H1 (cell line): ENCODE measurements at places on chromosomes 7 and 10.

GRCh38 chr7:116560021-116560970 is 35.5 kb downstream of the CAV1 start:
- H3K27me3 ChIP-seq = no peaks in the 10 kb centered on the region
- H3K36me3 ChIP-seq = no peaks in the 10 kb centered on the region
- H3K4me3 ChIP-seq = no peak overlapping the region
- DNase-seq = no peak

- DNase-seq = no peak
- H3K4me3 ChIP-seq = no peak overlapping the region
- H3K27me3 ChIP-seq = no peaks in the 10 kb centered on the region
- H3K4me1 ChIP-seq = no peaks in the 10 kb centered on the region
- no peak overlapping the region for H3K27ac ChIP-seq
- no peaks in the 10 kb centered on the region for H3K36me3 ChIP-seq
Measured at GRCh38 chr10:29011516-29011915, 277.4 kb upstream of the LYZL1 start.

GRCh38 chr10:4851176-4851575 is 25.2 kb downstream of the AKR1E2 start:
- H3K27ac ChIP-seq = no peak overlapping the region
- no peaks in the 10 kb centered on the region for H3K36me3 ChIP-seq
- H3K4me3 ChIP-seq = no peak overlapping the region
- no peak for DNase-seq
- H3K4me1 ChIP-seq = peaks cover 2% of the 10 kb centered on the region; the same call in 1 of the 2 replicates
- H3K27me3 ChIP-seq = no peaks in the 10 kb centered on the region

DNA sequence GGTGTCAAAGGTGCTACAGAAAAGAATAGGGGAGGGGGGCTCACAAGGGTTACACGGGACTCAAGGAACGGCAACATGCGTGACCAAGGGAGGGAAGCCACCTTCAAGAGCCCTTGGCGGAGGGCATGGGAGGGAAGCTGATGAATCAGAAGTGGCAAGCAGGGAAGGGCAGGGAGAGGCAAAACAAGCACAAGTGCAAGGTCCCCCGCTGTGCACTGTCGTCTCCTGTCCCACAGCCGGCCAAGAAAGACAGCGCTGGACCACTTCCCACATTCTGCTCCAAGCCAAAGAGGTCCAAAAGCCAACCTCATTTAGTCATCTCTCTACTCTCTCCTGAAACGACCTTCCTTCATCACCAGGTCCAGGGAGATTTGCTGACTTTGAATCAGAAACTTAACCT is 102.7 kb downstream of the CALN1 start:
- H3K4me1 ChIP-seq = peaks cover 2% of the 10 kb centered on the region; the same call in 1 of the 2 replicates
- no peaks in the 10 kb centered on the region for H3K36me3 ChIP-seq

GRCh38 chr7:81330108-81330507 is 411.3 kb upstream of the SEMA3C start:
- H3K27me3 ChIP-seq = no peaks in the 10 kb centered on the region
- no peak for DNase-seq
- H3K36me3 ChIP-seq = no peaks in the 10 kb centered on the region
- H3K4me3 ChIP-seq = no peak overlapping the region
- no peaks in the 10 kb centered on the region for H3K4me1 ChIP-seq

DNA sequence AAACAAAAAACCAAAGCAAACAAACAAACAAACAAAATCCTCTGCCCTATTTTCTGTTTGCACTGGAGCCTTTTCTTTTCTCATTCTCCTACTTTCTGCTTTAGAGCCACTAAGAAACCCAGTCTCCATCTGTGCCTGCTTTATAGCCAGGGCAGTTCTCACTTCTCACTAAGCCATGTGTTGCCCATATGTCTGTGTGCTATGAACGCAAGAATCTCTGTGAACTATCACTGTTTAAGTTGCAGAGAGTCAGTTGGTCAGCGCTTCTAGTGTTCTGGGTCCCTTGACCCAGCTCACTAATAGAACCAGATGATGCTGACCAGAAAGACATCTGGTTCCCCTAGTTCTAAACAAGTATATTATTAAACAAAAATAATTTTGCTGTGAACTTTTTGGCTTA is 81.4 kb downstream of the FAM185A start:
- no peak for DNase-seq
- H3K4me3 ChIP-seq = no peak overlapping the region
- no peaks in the 10 kb centered on the region for H3K4me1 ChIP-seq
- H3K27me3 ChIP-seq = no peaks in the 10 kb centered on the region
- no peak overlapping the region for H3K27ac ChIP-seq

DNA sequence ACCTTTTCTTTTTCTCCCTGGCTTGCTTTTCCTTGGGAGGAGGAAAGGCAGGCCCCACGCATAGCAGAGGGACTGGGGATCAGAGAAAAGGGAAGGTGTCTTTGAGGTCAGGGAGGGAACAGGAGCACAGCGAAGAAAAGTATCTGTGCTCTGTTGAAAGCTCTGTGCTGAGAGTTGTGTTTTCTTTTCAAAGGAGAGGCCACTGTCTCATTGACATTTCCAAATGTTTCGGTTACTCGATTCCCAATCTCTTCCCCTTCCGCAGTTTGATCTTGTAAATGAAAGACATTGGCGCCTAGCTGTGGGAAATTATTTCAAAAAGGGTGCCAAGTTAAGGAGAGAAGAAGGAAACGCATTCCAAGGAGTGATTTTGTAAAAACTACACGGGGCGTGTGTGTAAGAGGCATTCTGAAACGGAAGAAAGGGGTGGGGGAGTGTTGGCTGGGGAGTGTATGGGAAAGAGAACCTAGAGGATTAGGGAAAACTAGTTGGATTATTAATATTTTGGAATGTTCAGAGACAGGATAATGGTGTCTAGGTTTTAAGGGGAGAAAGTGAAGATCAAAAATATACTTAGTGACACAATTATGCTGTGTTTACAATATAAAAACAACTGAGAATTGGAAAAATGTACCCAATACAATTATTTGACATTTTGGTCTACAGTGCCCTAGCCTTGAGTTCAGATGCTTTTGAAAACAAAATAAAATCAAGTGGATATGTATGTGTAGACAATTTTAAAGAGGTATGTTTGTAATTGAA is 708 bp downstream of the KLHDC10 start:
- H3K4me3 ChIP-seq = peak overlapping the region; percentile 84
- H3K36me3 ChIP-seq = no peaks in the 10 kb centered on the region
- H3K27ac ChIP-seq = no peak overlapping the region
- no peak for DNase-seq
- H3K4me1 ChIP-seq = no peaks in the 10 kb centered on the region

DNA sequence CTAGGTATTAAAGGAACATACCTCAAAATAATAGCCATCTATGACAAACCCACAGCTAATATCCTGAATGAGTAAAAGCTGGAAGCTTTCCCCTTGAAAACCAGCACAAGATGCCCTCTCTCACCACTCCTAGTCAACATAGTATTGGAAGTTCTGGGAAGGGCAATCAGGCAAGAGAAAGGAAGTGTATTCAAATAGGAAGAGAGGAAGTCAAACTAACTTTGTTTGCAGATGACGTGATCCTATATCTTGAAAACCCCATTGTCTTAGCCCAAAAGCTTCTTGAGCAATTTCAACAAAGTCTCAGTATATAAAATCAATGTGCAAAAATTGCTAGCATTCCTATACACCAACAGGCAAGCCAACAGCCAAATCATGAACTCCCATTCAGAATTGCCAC is 131.3 kb downstream of the FANK1 start:
- no peak for DNase-seq
- no peaks in the 10 kb centered on the region for H3K27me3 ChIP-seq

DNA sequence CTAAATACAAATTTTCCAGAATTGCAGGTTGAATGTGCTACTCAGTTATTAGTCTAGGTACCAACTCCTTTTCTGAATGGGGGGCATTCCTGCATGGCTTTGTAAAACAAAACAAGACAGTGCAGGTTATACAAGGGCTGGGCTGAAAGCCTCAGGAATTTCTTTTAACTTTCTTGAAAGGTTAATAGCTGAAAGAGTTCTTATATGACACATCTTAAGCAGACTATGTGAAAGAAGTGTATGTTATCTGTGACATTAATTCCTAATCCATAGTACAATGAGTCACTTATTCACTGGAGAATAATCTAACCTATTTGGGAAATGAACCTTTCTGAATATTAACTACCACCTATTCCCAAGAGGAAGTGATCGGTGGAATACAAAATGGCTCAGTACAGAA is 115.6 kb upstream of the FAM133B start:
- no peak overlapping the region for H3K4me3 ChIP-seq
- no peaks in the 10 kb centered on the region for H3K4me1 ChIP-seq
- no peak for DNase-seq
- H3K27ac ChIP-seq = no peak overlapping the region
- H3K36me3 ChIP-seq = no peaks in the 10 kb centered on the region
- no peaks in the 10 kb centered on the region for H3K27me3 ChIP-seq

DNA sequence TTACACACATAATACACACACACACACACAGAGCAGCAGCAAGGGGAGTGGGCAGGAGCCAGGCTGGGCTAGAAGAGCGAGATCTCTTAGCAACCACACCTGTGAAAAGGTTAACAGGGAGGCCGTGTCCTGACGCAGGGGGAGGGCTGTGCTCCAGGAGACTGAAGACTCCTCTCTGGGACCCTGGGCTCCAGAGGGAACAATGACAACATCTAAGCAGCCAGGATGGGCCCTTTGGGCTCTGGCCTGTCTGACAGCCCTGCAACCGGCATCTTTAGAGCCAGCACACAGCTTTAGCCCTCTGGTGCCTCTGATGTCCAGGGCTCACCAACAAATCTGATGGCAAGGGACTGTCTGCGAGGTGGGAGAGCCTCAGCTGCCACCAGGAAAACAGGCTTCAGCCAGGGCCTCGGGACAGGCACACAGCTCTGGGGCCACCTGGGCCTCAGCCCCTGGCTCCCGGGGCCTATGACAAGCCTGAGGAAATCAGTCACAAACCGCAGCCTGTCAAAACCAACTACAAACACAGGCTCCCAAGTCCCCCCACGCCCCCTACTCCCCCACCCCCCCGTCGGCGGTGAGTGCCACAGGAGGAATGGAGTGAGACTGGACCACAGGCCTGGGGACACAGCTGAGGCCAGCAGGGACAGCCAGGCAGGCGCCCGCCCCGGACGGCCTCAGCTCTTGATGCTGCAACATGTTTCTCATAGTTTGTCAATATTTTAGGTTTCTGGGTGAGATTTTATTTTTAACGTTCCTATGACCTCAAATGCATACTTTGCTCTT is 102.8 kb downstream of the TNS3 start:
- H3K27me3 ChIP-seq = peaks cover 48% of the 10 kb centered on the region
- peaks cover 37% of the 10 kb centered on the region for H3K4me1 ChIP-seq
- H3K4me3 ChIP-seq = no peak overlapping the region
- DNase-seq = no peak

DNA sequence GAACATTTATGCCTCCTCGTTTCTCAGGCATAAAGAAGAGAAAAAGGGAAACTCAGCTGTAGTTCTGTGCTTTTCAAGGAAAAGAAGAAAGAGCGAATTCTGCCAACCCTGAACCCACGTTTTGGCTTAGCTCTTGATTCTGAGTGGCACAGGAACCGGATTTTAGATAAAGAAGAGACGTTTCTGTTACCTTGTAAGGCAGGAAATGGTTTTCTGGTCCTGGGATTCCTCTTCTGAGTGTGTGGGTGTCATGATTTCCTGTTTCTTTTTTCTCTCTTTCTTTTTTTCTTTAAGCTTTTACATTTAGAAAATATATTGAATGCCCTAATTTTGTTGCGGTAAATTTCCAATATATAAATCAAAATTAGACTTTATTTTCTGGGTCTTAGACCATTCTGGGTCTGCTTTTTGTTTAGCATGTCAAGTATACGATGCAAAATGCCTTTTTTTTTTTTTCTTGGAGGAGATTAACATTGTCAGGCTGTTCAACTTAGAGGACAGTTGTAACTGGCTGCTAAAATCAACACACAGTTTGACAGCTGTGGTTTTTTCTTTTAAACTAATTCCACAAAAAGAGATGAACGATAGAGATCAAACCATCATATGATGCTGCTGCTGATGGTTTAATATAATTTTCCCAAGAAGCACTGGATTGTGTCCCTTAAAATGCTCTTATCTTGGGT is 190.8 kb downstream of the GATA3 start:
- H3K4me1 ChIP-seq = no peaks in the 10 kb centered on the region
- no peak overlapping the region for H3K4me3 ChIP-seq
- peaks cover 2% of the 10 kb centered on the region for H3K27me3 ChIP-seq
- DNase-seq = no peak

- no peak overlapping the region for H3K27ac ChIP-seq
- H3K36me3 ChIP-seq = no peaks in the 10 kb centered on the region
- no peaks in the 10 kb centered on the region for H3K4me1 ChIP-seq
- no peak overlapping the region for H3K4me3 ChIP-seq
Measured at GRCh38 chr7:134477954-134478353, 19.1 kb upstream of the AKR1B1 start.

DNA sequence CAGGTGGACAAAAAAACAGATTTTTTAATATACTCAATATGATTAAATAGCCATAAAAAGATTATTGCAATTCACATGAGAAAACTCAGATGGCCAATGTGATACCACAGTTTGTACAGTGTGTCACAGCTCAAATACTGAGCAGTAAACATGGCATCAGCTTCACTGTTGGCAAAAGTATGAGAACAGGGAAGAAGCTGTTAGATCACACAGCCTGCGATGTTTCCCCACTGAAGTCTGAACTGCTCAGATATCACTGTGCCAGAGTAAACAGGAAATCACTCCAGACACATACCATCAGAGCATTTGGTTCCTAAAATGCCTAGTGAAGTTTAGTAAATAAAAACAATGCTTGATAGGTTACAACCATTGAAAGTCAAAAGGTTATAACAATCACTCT is 347.8 kb downstream of the ETV1 start:
- H3K4me3 ChIP-seq = no peak overlapping the region
- H3K27me3 ChIP-seq = no peaks in the 10 kb centered on the region
- H3K4me1 ChIP-seq = no peaks in the 10 kb centered on the region
- DNase-seq = no peak
- no peaks in the 10 kb centered on the region for H3K36me3 ChIP-seq
- no peak overlapping the region for H3K27ac ChIP-seq

- DNase-seq = no peak
- H3K4me3 ChIP-seq = no peak overlapping the region
- no peak overlapping the region for H3K27ac ChIP-seq
- H3K27me3 ChIP-seq = no peaks in the 10 kb centered on the region
- H3K4me1 ChIP-seq = no peaks in the 10 kb centered on the region
- H3K36me3 ChIP-seq = peaks cover 32% of the 10 kb centered on the region
Measured at GRCh38 chr10:6218692-6219493, 16.2 kb downstream of the PFKFB3 start.

- H3K36me3 ChIP-seq = no peaks in the 10 kb centered on the region
- no peaks in the 10 kb centered on the region for H3K27me3 ChIP-seq
- no peak for DNase-seq
- no peak overlapping the region for H3K27ac ChIP-seq
Measured at GRCh38 chr10:131477457-131478121, 166.1 kb upstream of the TCERG1L start.

DNA sequence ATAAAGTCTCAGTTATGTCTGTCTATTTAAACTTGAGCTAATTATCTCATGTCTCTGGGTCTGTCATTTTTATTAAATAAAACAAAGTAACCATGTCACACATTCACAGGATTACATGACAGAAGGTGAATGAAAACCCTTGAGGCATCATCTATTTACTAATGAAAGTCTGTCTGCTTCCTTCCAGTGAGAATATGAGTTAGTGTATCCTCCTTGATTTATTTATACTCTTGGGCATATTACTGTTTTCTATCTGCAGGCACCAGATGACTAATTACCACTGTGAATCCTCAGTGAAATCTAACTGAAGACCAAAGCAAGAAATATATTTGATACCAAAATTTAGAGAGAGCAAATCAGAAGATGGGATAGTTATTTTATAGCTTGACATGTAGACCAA is 163.7 kb downstream of the CDC14C start:
- no peak for DNase-seq
- H3K27me3 ChIP-seq = no peaks in the 10 kb centered on the region
- H3K36me3 ChIP-seq = no peaks in the 10 kb centered on the region

GRCh38 chr7:114670676-114671075 is 251.2 kb upstream of the MDFIC start:
- no peaks in the 10 kb centered on the region for H3K36me3 ChIP-seq
- no peaks in the 10 kb centered on the region for H3K27me3 ChIP-seq
- no peak for DNase-seq
- H3K4me1 ChIP-seq = no peaks in the 10 kb centered on the region
